ENCODE measurements at places on chromosomes 4 and X.

GRCh38 chr4:145935253-145936141, 3.1 kb downstream of the ZNF827 start:
- no peak for DNase-seq

DNA sequence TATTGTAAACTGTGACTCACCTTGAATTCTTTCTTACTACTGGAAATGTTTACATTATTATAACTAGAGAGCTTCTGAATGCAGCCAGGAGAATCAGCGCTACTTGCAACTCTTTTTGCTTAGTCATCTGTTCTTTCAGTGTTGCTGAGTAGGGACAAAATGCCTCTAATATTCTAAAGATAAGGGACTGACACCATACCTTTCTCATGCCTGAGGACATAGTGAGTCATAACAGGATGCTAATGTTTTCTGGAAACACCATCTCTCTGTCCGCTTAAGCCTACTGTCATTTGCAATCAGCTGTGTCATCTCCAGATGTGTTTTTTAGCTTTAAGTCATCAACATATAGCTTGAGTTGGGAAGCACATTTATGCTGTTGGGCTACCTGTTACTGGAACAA, 108.3 kb downstream of the QRFPR start:
- no peak for DNase-seq

- no peak for DNase-seq
Measured at GRCh38 chr4:7105276-7105675, 37.4 kb upstream of the GRPEL1 start.

GRCh38 chr4:170033999-170034398, 7.8 kb upstream of the MFAP3L start:
- no peak for DNase-seq

GRCh38 chrX:53333853-53334252, 52.5 kb upstream of the IQSEC2 start:
- no peak for DNase-seq

DNA sequence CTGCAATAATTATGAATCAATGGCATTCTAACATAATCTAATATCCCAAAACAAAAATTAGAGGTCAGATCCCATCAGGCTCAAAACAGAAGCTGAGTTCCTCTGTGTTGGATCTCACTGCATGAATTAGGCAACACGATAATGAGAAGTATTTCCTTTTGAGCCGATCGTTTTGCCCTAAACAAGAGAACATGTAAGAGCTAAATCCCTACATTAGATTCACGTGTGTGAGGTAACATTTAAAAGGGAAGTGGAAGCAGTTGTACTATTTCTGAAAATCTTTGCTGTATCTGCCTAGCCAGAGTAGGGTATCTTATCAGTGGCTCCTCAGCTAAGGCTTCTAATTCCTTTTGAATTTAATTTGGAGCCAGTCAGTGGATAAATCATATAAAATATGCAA, 115.6 kb downstream of the C4orf51 start:
- no peak for DNase-seq

DNA sequence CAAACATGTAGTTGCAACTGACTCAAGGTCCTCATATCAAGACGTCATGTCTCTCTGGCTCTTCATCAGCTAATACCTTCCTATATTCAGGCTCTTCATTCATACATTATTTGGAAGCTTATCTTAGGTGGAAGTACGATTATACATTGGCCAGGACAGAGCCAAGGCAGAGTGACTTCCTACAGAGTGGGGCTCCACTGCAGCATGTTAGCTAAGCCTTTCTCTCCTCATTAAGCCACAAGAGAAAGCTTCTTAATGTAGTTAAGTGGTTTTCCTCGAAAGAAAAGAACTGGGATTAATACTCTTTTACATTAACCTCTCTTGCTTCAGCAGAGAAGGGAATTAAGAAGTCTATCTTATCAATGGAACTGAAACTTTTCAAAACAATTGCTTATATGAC, 15.0 kb downstream of the C4orf33 start:
- no peak for DNase-seq

GRCh38 chrX:109840585-109840984, 107.5 kb upstream of the ACSL4 start:
- DNase-seq, result no peak

DNA sequence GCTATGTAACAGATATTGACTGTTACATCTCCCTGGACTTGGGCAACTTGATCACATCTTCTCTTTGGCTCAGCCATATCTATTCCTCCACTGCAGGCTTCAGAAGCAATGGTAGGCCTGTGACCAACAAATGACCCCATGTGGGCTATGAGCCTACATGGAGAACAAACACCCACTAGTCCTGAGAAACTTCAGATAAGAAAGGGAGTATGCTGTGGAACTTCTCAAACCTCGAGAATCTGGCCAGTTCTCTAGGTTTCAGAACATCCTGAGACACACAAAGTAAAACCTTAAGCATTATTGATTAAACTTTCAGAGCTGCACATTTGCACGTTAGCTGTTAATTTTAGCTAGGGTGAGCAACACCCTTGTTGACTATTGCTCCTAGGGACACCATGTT, 16.3 kb downstream of the RBMX2 start:
- no peak for DNase-seq

GRCh38 chrX:101658661-101659491, 774 bp downstream of the ARMCX2 start:
- DNase-seq, result peak; percentile 12

DNA sequence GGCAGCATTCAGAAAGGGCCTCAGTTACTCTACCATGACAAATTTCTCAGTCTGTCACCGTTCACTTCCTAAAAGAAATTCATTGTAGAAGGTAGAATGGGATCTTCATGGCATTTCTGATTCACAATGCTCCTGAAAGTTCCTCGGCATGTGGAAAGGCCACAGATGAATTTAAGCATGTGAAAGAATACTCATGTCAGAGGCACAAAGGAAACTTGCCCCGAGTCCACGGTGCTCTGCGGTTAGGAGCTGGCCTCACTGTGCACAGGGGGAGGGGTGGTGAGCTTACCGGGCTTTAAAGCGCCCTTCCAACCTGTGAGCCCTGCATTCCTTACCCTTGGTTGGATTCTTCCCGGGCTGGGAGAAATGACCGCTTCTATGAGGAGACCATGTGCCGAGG, 9.3 kb downstream of the TKTL1 start:
- no peak for DNase-seq

DNA sequence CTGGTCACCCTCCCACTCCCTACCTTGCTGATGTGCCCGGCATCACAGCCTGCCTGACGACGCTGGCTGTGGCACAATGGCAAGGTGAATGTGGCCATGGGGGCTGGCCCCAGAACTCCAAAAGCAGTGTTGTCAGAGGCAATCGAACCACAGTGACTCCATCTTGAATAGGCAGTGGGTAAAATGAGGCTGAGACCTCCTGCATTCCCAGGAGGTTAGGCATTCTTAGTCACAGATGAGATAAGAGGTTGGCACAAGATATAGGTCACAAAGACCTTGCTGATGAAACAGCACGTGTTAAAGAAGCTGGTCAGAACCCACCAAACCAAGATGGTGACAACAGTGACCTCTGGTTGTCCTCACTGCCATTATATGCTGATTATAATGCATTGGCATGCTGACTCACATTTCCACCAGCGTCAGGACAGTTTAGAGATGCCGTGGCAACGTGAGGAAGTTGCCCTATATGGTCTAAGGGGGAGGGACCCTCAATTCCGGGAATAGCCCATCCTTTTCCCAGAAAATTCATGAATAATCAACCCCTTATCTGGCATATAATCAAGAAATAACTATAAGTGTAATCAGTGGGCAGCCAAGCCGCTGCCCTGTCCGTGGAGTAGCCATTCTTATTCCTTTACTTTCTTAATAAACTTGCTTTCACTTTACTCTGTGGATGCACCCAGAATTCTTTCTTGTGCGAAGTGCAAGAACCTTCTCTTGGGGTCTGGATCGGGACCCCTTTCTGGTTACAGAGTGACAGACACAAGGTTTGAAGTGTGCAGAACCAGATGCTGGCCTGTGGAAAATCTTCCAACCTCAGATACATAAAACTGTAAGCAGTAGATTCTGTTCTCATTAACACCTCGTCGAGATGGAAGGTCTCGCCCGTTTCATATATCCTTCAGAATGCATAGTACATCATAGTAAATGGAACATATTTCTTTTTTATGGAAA, 26.8 kb upstream of the CLDN24 start:
- no peak for DNase-seq

DNA sequence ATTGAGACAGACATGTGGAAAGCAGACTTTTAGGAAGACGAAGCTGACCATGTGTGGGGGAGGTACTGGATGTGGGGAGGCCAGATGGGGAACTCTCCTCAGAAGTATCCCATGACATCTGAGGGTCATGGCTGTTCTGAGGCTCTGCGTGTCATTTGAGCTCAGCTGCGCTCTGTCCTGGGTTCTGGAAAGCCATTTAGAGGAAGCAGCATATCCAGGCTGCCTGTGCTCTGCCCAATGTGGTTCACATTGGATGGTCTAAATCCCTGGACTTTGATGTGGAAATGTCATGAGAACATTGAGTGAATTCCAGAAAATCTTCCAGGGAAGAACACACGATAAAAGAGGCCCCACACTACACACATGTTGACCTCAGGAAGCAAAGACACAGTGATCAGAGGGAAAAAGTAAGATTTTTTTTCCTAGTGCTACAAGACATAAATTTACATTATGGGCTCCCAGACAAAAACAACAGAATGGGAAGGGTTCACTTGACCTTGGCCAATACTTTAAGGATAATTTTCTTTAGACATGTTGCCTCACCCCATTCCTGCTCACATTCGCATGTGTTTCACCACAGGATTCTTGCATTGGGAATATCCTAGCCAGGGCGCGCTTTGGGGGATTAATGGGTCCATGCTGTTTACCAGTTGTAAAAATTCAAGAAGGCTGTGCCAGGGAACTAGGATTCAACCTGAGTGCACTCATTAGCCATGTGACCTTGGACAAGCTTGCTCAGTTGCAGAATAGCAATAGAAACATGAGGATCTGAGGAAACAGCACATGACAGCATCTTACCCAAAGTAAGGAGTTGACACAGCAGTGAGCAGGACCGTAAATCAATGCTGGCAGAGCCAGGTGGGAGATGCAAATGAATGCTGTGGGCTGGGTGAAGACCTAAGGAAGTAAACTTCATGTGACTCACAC, 73.2 kb upstream of the C1QTNF7 start:
- no peak for DNase-seq

DNA sequence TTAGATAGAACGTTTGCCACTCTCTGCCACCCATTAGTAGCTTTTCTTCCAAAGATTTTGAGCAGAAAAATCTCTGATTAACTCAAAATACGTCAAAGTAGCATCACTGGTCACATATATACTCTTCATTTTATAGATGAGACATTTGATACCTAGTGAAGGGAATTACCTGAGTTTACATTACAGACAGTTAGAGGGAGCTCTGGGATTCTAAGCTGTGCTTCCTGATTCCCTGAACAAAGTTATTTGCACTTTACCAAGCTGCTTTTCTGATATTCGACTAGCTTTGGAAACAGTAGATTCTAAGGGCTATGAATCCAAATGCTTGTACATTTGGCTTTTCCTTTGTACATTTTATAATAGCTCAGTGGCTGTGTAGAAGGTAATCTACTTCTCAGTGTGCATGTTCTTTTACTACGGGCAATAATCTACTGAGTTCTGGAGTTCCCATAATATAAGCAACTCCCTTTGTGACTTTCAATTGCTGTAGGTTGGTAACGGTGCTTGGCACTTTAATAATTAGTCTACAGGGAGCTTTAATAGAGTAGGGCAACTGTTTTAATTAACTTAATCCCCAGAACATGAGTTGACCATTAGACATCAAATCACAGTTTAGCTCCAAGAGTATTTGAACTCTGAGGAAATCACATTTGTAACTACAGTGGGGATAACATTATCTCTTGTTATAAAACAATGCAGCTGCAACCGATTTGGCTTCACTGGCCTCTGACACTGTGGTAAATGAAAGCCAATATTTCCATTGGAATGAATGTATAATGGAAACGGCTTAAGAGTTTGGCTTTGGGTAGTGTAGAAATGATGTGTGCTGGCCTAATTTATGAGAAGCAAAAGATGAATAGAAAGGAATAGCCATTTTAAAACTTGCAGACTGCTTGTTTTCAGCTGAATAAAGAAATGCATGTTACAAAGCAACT, 1602.4 kb downstream of the STIM2 start:
- DNase-seq, result no peak

DNA sequence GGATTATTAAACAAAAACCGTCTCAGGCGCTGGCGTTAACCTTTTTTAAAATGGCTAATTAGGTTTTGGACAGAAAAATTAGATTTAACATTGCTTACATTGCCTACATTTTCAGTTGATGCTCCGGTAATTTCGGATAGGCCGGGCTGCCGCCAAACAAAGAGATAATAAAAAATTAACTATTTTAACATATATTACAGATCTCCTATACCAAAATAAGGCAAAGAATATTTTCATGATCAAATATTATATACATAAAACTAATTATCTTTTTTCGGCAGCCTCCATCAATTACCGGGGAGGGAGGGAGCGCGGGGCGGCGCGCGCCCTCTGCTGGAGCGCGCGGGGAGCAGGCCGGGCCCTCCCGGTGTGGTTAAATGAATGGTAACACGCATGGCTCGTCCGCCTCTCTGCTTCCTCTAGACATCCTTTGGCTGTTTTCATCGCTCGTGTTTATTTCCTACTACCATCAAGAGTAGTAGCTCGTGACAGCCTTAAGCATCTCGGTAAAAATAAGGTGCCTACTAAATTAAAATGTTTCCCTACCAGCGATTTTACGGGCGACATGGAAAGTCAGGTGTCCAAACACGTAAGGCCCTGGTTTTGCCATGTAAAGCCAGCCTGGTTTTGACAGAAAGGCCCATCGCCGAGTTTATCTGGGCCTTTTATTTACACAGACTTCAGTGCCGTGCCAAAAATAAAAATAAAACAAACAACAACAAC, 52.4 kb upstream of the TMEM33 start:
- peak; percentile 17 for DNase-seq

- DNase-seq, result no peak
Measured at GRCh38 chr4:122673252-122673651, 52.4 kb upstream of the IL21 start.

DNA sequence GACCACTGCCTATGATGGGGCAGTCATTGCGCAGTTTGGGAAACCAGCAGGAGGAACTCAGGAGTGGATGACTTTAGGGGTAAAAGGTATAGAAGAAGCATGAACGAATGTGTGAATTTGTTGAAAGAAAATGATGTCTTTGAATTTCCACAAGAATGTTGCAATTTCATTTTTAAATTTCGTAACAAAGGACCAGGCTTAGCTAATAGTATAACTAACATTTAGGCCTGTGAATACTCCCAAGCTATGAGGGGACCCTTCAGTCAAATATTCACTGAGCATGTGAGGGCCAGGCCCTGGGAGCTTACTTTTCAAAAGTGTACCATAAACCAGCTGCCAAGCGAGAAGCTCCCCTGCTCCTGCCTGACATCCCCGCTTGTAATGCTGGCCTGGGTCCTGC, 5.3 kb downstream of the MPC1L start:
- DNase-seq, result no peak

DNA sequence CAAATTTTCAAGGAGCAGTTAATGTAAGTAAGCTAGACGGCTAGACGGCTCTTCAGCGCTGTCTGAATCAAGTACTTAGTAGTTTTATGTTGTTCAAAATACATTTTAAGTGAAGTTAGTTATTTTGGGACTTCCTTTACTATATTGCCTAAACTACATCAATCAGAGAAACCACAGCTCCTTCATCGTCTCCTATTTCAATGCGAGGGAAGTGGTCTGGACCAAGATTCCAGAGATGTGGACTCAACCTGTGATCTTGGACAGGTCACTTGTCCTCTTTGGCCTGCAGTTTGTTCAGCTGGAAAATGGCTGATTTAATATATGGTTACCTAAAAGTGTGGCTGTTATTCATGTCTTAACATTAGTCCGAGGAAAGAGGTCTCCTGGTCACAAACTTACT, 10.6 kb downstream of the ING2 start:
- DNase-seq, result no peak
